ENCODE measurements at places on chromosomes 1 and 21.

- DNase-seq = no peak
Measured at GRCh38 chr1:109478806-109479205, 4.9 kb upstream of the ATXN7L2 start.

GRCh38 chr1:222182641-222183040 lies 365.3 kb downstream of the HHIPL2 start:
- DNase-seq = no peak

DNA sequence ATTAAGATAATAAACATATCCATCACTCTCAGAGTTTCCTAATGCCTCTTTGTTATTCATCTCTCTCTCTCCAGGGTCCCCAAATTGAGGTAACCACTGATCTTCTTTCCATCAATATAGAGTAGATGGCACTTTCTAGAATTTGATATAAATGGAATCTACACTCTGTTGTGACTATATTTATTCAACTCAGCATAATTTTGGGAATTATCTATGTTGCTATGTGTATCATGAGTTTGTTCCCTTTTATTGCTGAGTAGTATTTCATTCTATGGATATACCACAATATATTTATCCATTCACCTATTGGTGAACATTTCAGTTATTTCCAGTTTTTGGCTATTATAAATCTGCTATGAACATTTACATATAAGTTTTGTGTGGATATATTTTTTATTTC lies 230.7 kb downstream of the HLX start:
- DNase-seq = no peak

DNA sequence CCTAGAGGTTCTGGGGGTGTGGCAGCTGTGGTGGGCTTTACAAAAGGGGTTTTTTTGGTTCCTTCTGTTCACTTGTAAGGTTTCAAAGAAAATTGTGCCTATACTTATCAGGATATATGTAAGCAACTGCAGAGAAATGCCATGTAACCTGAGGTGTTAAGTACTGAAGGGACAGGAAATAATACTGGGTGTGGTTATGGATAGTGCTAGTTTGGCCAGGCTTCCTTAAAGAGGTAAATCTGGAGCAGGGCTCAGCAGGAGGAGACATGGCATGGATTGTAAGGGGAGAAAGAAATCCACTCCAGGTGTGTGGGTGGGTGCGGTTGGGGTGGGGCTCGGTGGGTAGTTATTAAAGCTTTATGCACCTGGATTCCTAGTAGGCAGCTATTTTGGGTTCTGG lies 28.3 kb downstream of the KIRREL1 start:
- no peak for DNase-seq

- DNase-seq = no peak
Measured at GRCh38 chr1:71252900-71253299, 172.1 kb upstream of the ZRANB2 start.

- peak; percentile 54 for DNase-seq
Measured at GRCh38 chr1:17682400-17682799, 72.7 kb upstream of the ACTL8 start.

GRCh38 chr1:94831641-94832040 lies 11.5 kb downstream of the SLC44A3 start:
- DNase-seq = no peak

DNA sequence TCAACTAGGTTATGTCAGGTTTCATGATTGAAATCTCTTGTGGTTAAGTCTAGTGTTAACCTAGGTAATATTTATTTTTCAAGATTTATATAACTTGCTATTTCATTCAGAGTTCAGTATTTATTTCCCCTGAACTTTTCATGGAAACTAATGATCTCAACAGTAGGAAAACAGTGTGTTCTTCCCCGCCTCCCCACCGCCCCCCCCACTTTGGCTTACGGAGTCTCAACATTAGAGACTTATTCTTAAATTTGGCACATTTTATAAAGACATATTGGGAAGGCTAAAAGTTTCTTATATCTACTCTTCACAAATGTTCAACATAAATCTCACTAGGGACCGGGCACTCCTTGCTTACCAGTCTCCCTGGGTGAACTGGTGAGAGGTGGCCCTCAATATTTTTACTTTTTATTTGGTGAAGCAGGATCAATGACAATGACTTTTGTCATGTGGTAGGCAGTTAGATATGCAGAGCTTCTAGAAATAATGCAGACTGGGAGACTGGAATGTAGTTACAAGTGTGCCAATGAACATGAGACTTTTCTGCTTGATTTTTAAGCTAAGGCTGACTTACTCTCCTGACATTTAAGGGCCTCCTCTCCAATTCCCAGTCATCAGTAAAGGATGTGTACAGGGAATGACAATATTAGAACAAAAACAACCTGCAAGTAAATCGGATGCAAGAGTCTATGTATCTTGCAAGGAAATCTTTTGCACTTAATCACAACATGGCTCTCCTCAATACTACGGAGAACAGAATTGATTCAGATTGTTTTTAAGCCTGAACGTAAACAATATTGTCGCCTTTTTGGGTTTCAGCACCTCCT lies 1.7 kb upstream of the MAN1A2 start:
- no peak for DNase-seq

DNA sequence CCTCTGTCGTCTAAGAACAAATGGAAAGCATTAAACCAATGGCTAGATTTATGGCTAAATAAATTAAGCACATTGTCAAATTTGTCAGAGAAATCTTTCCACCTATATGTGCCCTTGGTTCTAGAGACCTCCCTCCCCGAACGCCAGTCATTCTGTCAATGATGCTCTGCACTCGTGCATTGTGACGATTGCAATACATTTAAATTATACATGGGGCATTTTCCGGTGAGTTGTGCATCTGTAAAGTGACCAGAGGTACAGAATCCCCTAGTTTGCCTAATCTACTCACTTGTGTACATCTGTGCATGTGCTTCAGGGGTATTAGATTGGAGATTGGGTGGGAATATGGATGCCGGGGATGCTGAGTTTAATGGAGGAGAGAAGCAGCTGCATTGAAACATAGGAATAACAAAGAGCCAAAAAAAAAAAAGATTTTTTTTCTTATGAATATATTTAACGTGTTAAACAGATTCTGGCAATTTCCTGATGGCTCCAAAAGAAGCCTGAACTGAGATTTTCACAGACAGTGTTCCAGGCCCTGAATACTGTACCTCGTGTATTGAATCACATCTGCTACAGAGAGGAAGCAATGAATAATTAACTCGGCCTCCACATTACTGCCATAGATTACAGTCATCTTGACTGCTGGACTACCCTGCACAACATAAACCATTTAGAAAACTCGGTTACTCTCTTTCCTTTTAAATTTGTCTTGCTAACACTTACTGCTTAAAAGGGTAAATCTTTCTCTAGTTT lies 149.0 kb upstream of the C1orf87 start:
- DNase-seq = peak; percentile 54

GRCh38 chr1:54037476-54037875 lies 15.5 kb downstream of the TMEM59 start:
- no peak for DNase-seq

DNA sequence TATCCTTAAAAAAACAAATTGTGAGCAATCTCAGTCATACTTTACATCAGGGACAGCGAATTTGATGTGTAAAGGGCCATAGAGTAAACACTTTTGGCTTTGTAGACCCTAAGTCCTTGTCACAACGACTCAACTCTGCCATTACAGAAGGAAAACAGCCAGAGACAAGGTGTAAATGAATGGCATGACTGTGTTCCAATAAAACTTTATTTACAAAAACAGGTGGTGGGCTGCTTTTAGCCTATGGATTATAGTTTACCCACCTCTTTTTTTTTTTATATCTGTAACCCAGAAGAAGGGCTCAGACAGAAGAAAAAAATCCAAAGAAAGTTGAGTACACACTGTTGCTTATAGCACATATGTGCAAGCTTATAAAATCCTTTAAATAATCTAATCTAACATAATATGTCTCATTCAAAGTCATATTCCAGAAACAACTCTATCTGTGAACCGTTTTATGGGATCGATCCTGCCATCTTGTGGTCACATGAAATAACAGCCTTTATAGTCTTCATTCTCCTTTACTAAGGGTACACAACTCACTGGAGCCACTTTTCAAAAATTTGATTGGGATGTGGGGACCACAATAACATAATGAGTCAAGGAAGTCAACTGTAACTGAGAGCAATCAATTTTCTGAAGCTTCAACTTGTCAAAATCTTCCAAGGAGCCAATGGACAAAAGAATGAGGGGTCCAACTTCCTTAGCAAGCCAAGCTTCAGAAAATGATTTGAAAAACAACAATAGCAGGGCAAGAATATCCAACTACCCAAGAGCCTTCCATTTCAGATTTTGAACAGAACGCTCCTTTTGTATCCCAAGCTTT lies 142.2 kb upstream of the KRTAP19-8 start:
- no peak for DNase-seq

DNA sequence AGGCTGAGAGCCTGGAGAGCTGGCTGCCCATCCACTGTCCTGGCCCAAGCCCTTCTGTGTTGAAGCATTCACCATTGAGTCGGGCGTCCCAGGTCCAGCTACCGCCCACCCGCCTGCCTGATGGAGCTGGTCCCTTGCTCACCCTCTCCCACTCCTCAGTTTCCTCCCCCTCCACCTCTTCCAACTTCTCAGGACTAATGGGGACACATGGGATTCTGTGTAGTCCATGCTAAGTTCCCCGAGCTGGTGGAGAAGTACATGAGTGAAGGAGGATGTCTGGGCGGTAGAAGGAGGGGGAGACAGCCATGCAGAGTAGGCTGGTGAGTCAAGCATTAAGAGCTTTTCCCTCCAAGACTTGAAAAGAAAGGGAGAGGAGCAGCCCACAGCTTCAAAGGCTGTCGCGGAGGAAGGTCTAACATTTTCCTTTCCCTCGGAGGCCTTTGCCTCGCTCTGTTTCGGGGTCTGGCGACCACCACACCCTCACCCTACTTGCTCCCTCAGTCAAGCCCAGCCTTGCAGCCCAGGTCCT lies 561 bp downstream of the SLC26A9 start:
- no peak for DNase-seq

GRCh38 chr1:197073978-197074377 lies 6.9 kb upstream of the F13B start:
- DNase-seq = no peak

- DNase-seq = no peak
Measured at GRCh38 chr1:33288976-33289857, 31.7 kb downstream of the A3GALT2 start.

GRCh38 chr1:110634086-110634454 lies 27.9 kb upstream of the KCNA2 start:
- DNase-seq = no peak

DNA sequence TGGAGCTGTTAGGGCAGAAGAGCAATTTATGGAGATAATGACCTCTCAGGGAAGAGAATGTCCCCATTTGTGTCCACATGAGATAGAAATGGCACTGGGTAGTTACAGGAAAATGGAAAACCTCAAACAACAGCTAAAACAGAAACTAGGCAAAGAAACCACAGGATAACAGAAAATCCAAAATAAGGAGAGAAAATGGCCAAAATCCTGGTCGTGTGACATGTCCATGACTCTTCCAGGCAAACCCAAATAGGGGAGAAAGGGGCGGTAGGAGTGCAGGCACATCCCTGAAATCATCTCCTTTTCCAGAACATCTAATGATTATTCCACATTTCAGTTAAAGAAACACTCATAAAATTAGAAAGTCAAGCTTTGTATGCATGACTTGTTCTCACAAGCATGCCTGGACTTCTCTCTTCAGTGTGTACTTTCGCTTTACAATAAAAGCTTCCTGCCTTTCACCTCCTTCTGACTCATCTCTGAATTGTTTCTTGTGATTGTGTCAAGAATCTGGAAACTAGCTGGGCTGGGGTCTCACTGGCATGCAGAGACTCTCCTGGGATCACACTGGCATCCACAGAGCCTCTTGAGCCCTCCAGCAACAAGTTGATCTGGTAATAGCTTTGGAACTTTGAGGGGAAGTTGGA lies 171.4 kb upstream of the ZP4 start:
- DNase-seq = no peak

GRCh38 chr1:200267937-200268336 lies 141.9 kb downstream of the ZNF281 start:
- no peak for DNase-seq

GRCh38 chr1:155591770-155592169 lies 18.2 kb upstream of the MSTO1 start:
- peak; percentile 44 for DNase-seq

DNA sequence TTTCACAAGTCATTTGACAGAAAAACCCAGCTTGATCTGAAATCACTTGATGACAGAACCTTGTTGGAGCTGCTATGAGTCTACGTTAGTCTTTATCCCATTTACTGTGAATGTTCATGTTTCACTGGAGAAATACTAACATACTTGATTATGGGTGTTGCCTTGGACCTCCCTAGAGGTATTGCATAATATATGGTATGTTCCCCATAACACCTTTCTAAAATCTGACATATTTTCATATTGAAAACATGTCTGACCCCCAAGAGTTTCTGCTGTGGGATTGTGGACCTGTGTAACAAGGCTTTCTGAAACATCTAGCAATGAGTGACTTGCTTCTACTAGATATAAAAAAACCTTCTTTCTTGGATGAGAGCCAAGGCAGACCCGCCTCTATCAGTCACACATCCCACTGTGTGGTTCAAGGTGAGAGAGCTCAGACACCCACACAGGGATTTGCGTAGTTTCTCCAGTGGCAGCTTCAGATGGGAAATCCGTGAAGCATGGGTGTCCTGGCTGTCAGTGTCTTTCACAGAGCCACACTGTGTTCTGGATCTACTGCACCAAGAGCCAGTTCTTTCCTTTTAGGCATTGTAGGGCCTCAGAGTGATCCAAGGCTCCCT lies 4.6 kb downstream of the NENF start:
- no peak for DNase-seq

DNA sequence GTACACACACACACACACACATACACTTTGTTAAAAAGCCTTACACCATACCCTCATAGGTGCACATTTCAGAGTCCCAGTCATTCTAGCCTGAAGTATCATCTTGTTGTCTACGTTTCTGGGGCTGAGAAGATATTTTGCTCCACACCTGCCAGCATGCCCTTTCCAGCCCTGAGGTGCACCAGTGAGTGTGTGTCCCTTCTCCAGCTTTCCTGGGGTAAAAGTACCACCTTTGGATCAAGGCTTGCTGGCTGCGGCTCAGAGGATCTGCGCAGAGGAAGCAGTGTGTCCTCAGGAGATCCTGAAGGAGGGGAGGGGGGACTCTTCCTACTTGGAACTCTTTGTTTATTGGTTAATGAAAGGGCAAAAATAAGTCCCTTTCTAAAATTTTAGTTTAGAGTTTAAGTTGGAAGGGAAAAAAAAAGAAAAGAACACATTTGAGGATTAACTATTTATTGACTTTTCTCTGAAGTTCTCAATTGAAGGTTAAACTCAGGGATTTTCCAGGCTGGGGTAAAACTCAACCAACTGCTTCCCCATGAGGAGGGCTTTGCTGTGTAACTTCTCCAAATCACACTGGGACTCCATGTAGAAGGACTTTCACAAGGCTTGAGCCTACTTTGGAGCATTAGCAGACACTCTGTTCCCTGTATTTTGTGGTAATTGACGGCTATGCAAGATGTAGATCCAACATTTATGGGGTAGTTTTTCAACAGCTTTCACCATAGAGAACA lies 200.3 kb upstream of the SGIP1 start:
- DNase-seq = no peak

- DNase-seq = no peak
Measured at GRCh38 chr1:47559944-47560695, 122.3 kb downstream of the FOXD2 start.
